ENCODE measurements at places on chromosomes 1 and 21.
A peak's percentile ranks its signal among the peaks of the same experiment; 100 is the strongest.

GRCh38 chr1:119603695-119604094 lies 44.4 kb downstream of the ZNF697 start:
- no peak for DNase-seq

GRCh38 chr1:16391411-16391810 lies 24.4 kb downstream of the SZRD1 start:
- DNase-seq: no peak

DNA sequence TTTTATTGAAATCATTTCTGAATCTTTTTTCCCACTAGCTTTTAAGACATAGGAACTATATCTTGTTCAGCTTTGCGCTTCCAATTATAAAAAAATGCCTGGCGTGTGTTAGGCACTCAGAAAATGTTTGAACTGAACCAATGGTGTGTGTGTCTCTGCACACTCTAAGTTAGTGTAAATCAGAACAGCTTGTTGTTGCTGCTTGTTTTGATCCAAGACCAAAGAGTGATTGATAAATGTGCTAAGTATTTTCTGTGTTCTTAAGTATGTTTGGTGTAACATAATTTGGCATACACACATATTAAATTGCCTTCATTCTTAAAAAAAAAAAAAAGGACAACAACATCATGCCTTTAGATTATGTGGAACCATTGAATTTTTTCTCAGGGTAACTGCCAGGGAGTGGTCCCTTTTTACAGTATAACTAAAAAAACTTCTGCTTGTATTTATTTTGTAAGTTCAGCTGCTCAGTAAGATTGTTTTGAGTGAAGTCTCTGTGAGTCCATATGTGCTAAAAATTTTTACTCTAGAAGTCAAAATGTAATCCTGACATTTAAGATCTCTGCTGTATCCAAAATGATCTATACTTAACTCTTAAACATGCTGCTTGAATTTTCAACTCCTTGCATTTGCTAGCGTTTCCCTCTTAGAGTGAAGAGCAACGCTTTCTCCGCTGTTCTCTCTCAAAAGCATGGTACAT lies 8.7 kb downstream of the CD55 start:
- DNase-seq: no peak

DNA sequence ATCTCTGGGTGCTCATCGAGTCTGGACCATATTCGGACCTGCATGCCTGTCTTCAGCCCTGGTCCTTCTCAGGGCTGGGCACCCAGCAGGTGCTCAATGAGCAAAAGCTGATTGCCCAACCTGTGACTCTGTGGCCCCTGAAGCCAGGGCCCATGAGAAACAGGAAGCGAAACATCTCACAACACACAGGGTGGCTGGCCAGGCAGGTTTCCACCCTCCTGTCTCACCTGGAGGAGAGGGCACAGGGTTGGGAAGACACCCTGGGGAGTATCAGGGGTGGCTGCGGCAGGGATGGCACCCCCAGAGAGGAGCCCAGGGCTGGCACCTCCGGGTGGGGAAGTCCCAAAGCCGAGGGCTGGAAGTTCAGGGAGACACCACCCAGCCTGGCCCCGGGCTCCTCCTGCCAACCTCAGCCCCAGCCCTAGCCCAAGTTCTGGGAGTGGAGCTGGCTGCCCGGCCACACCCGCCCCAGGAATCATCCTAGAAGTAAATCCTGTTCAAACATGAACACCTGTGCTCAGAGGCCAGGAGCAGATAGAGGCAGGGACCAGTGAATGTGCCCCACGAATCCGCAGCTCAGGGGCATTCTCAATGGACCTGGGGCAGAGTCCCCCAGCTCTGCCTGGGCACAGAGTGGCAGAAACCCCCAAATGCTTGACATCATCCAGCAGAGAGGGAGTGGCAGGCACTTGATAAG lies 54.6 kb downstream of the RAP1GAP start:
- no peak for DNase-seq

- DNase-seq: no peak
These were observed 14.4 kb downstream of the AGO3 start for GRCh38 chr1:35945327-35945726.

DNA sequence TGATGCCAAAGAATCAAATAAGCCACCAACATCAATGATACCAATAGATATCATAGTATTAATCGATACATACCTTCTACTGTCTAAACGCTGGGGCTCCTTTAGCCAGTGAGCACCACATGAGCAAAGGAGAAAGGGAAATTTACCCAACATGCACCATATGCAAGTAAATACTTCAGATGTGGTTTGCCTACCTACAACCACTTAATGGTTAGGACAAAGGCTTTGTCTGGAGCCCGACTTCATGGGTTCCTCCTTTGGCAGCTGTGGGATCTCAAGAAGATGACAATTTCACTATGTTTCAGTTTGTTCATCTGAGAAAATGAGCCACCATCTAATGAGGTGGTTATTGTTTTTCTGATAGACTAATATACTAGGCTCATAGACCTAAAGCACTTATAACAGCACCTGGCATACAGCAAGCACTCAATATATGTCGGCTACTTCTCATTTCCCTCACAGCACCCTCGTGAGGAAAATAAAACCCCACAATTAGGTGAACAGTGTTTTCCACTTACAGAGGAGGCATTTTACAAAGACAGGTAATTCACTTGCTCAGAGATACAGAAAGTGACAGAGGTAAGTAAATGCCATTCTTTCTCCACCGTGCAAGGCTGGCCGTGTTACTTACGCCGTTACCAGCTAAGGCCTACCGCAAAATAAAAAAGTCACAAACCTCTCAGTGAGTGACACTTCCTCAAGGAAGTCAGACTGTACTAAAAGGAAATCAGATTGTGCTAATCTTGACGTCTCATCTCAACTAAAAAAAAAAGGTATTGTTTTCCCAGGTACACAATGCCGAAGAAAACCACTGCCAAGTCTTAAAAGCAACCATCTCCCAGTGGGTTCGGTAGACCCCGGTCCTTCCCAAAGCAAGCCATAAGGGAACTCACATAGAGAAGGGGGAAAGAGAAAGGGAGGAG lies 1.6 kb downstream of the TTC13 start:
- peak; percentile 65 for DNase-seq

- no peak for DNase-seq
These were observed 30.9 kb downstream of the RASSF5 start for GRCh38 chr1:206538086-206538770.

DNA sequence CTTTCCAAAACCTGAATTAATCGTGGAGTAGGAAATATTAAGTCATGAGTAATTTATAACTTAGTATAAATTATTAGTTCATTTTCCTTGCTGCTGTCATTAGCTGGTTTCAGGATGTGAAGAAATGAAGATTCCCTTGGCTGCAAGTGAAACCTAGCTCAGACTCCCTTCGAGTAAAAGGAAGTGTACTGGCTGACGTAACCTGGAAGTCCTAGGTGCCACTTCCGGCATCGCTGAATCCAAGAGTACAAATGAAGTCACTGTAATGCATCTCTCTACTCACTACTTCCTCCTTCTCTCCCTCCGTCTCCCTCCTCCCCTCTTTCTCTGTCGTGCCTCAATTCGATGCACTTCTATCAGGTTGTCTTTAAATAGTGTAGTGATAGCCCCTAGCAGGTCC lies 28.8 kb downstream of the ZP4 start:
- DNase-seq: no peak

GRCh38 chr21:18244671-18245463 lies at the start of gene CHODL:
Gene CHODL (plus strand): TSS chr21:18244833. CDS start chr21:18245224, 391 bp downstream.
- no peak for DNase-seq

DNA sequence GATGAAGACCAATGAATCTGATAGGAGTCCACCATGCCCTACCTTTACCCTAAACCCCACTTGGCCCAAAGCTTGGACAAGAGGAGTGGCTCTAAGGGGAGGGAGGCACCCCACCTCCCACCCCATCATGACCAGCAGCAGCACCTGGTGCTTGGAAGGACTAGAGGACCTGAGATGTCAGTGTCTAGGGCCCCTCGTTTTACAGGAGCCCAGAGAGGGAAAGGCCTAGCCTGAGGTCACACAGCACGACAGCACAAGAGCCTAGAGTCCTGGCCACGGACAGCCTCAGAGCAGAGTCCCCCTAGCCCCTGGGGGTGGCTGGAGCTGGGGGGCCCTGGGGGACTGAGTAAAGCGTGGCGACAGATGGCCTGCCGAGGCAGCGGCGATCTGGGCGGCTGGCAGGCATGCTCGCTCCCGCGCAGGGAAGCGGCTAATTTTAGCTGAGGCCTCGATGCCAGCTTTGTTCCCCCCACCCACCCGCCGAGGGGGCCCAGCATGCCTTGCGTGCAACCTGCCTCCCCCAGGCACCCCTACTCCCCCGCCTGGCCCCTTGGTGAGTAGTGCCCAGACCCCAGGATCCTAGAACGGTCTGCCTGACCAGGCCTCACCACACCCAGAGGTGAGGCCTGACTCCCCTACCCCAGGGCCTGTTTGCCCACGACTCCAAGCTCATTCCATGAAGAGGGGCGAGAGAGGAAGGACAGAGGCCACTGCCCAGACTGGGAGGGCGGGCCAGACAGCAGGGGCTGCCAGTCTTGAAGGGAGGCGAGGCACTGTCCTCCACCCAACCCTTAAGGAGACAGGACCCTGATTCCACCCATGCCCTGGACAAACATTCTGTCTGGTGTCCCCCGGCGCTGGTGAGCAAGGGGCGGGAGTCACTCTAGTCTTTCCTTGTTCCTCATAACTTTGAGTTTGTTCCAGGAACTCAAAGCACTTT lies 39.0 kb downstream of the AHDC1 start:
- DNase-seq: no peak

DNA sequence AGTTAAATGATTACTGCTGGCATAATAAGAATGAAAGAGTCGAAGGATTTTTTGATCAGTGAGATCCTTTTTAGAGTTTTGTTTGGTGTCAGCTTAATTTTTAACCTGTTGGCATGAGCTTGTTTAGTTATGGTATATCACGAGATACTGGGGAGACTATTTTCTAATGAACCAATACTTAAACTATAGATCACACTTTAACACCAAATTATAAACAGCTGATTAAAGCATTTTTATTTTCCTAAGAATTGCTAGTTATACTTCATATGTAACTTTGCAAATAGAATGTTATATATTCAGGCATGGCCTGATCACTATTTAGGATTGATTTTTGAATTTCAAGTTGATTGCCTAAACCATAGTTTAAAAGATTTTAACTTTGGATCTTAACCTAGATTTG lies 6.0 kb downstream of the DDX20 start:
- no peak for DNase-seq

DNA sequence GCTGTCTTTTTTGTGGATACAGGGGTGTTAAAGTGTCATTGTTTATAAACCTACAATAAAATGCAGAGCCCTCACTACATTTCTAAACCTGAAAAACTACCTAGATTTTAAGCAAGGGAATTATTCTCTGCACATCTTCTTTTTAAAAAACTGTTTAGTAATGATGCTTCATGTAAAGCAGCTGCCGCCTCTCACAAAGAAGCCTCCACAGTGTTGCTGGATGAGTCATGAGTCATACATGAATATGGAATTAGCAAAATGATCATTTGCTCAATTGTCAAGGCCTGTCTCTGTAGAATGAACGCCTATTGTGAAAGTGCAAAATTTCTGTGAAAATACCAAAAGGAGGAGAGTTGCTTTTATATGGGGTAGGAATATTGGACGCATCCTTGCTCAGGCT lies 259.5 kb upstream of the CHRM3 start:
- no peak for DNase-seq

GRCh38 chr1:50877641-50878040 lies 82.4 kb downstream of the FAF1 start:
- DNase-seq: no peak

GRCh38 chr21:46122237-46122671 lies 24.3 kb downstream of the COL6A2 start:
- no peak for DNase-seq

- no peak for DNase-seq
These were observed 104.3 kb downstream of the LACTBL1 start for GRCh38 chr1:22868331-22868730.

GRCh38 chr1:93109578-93109977 lies 30.5 kb downstream of the MTF2 start:
- DNase-seq: no peak

GRCh38 chr1:206776229-206776628 lies 3.9 kb upstream of the IL10 start:
- no peak for DNase-seq

GRCh38 chr1:159786966-159787365 lies 6.2 kb downstream of the DUSP23 start:
- no peak for DNase-seq

DNA sequence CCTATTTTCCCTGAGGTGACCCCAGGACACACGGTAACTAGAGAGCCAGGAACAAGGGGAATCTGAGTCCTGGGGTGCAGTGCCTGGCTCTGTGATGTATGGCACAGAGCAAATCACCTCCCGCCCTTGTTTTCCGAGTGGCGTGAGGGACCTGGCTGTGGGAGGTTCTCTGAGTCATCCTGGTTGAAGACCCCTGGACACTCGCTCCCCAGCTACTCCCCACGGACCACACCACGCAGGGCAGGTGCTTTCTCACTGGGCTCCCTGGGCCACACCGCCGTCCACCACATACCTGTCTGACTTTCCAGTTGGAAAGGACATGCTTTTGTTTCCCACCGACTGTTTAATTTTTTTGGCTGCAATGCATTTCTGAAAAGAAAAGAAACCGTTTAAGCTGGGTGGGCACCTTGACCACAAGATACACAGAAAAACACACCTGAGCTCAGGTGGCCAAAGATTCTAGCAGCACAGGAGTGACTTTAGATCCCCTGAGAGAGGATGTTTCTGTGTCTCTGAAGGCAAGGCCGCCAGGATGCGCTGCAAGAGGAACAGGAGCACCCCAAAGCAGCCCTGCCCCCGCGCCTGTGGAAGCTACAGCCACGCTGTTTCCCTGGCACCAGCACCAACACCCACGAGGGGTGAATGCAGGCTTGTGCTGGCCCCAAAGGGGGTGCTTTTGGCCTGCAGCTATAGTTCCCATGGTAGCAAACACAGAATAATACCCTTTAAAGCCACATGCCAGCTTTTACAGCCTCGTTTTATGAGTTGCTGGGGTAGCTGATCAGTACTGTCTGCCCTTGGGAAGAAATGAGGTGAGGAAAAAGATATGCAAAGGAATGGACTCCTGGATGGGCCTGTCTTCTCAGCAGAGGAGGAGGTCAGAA lies 8.1 kb upstream of the SRM start:
- no peak for DNase-seq

- no peak for DNase-seq
These were observed 61.5 kb downstream of the CD58 start for GRCh38 chr1:116508984-116509980.

GRCh38 chr1:230385158-230385450 lies 41.0 kb downstream of the PGBD5 start:
- DNase-seq: no peak

DNA sequence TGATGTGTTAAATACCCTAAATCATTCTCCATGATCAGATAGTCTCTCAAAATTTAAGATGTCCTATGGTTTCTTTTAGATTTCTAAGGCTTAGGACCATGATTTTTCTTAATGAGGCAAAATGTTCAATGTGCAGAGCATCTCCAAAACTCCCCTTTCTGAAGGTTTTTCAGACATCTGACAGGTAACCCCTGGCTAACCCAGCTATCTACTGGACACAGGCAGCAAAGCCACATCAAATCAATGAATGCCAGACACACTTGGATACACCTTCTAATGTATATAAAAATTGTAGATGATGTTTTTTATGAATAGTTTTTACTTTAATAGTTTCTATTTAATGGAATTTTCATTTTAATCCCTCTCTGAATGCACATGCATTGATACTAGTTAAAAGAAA lies 285.6 kb downstream of the GRIK1 start:
- DNase-seq: no peak
